Activated T-cell treated with anti-CD3 and anti-CD28 coated beads for 4 hours (primary cell): ENCODE measurements at places on chromosomes 4 and X.

DNA sequence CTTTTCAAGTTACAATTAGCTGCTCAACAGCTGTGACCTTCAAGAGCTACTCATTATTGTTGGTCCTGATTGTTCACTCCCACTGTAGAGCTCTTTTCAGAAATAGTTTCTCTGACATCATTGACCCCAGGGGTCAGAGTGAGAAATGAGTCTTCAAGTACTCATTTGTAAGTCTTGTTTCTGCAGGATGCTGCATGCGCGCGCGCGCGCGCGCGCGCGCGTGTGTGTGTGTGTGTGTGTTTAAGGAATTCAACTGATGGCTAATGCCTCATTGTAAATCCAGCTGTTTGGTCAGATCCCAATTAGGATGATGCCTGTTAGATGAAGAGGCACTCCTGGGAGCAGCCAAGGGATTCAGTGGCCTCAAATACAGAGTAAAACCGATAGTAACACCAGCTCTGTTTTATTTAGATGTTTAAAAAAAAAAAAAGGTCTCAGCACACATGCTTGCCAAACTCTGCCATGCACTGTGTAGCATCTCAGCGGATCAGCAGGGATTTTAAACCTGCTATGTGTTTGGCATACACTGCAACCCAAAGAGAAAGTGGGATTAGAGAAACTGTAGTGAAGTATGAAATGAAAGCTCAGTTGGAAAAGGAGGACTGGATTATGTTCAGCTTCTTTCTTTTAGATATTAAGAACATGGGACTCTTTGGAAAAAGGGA, 332.3 kb downstream of the ADGRL3 start:
- no peak for DNase-seq

GRCh38 chrX:42131856-42132255, 208.5 kb upstream of the CASK start:
- DNase-seq, result no peak

DNA sequence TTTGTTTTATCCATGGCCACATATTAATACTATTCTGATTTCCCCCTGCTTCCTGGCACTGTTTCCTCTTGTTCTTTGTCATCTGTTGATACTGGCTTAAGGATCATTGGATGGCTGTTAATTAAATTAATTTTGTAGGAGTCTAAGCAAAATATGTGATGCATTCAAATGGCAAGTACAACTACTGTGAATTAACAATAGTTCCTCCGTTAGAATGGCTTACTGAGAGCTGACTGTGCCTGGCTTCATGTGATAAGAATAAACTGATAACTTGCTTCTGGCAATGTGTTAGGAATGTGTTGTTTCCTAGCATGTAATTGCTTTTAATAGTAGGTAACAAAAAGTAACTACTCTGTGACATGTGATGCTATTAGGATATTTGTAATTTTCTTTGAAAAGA, 98.5 kb downstream of the RPA4 start:
- no peak for DNase-seq

DNA sequence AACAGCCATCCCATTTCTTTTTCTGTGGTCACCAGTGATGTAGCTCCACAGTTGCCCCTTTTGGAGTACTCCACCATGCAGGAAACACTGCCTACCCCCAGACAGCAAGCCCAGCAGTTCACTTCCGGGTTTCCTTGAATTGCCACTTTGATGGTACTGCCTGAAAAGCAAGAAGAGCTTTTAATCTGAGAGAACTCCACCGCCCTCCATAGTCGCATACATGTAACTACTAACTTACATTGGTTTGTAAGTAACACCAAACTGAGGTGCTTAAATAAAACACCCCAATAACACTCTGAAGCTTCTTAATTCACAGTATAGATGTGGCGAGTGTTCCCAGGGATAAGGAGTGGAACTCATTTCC, 53.6 kb upstream of the HPSE start:
- no peak for DNase-seq

DNA sequence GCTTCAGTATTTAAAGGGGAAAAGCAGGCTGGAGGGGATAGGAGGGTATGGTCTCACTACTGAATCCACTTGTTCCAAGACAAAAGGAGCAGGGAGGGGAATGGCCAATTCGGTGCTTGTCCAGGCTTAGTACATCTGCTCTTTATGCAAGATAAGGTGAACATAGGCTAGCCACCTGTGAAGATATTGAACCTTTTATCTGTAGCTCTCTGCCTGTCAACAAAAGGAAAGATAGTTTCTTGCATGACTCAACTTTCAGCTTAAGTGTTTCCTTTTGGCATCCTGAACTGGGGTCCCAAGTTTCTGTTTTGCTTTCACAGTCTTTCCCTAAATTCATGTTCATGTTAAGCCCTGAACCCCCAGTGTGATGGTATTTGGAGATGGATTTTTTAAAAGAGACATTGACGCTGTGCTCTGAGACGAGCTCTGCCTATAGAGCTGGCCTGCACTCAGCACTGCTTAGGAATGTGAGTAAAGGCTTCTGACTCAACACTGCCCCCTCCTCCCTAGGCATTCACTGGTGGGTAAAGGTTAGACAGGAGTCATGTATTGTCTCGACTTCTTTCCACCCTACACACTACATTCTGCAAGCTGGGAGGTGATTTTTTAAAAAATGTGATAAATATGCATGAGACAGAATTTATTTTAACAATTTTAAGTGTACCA, 28.2 kb downstream of the FAM149A start:
- DNase-seq, result no peak

DNA sequence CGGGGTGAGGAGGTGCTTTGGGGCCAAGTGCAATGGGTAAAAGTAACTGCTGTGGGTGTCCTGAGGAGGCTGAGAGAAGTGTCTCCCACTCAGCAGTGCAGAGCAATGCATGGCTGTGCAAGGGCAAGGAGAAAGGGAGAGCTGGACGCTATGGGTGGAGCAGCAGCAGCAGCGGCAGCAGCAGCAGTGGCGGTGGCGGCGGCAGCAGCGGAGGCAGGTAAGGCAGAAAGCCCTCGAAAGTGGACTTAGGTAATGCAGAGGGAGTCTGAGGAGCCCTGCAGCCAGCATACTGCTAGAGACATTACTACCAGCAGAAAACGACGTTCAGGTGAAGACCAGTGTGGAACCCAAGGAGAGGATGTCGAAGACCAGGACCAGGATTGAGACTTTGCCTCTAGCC, 82.1 kb downstream of the NYX start:
- no peak for DNase-seq

- no peak for DNase-seq
These were observed 3.9 kb upstream of the FAM9C start for GRCh38 chrX:13048280-13048679.

- no peak for DNase-seq
These were observed 867.3 kb downstream of the PCDH18 start for GRCh38 chr4:136664988-136665387.
